ENCODE measurements at places on chromosomes 6 and 20.

- DNase-seq, result peak; percentile 41
Measured at GRCh38 chr6:77178821-77179220, 284.5 kb downstream of the HTR1B start.

GRCh38 chr6:147212622-147213021 is 8.4 kb downstream of the STXBP5 start:
- DNase-seq, result no peak

GRCh38 chr6:31270788-31271640 is 878 bp downstream of the HLA-C start:
- DNase-seq, result no peak

GRCh38 chr6:148239801-148240460 is 102.7 kb upstream of the SASH1 start:
- DNase-seq, result no peak

- no peak for DNase-seq
Measured at GRCh38 chr20:13991311-13991710, 897 bp upstream of the SEL1L2 start.

DNA sequence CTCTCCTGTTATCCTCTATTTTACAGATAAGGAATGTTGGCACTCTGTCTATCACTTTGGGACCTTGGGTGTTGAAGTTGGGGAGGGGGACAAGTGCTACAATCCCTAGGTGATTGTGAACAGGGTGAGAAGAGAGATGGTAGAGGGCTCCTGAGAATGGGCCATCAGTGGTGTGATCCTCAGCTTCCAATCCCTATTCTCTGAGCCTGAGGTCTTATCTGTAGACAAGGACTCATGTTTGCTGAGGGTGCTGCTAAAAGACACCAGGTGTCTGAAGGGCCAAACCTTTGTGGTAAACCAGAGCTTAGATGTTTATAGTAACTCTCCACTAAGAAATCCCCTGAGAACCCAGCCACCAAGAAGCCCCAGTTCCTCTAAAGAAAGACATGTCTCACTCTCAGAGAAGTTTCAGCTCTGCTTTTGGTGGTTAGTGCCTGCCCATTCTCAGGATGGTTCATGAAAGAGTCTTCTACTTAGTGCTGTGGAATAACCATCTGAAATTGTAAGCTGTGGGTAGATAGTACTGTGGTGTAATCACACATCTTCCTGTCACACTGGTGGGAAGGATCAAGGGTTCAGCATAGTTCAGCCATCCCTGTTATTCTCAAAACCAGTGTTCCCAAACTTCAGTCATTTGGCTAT is 58.2 kb upstream of the IL20RA start:
- no peak for DNase-seq

DNA sequence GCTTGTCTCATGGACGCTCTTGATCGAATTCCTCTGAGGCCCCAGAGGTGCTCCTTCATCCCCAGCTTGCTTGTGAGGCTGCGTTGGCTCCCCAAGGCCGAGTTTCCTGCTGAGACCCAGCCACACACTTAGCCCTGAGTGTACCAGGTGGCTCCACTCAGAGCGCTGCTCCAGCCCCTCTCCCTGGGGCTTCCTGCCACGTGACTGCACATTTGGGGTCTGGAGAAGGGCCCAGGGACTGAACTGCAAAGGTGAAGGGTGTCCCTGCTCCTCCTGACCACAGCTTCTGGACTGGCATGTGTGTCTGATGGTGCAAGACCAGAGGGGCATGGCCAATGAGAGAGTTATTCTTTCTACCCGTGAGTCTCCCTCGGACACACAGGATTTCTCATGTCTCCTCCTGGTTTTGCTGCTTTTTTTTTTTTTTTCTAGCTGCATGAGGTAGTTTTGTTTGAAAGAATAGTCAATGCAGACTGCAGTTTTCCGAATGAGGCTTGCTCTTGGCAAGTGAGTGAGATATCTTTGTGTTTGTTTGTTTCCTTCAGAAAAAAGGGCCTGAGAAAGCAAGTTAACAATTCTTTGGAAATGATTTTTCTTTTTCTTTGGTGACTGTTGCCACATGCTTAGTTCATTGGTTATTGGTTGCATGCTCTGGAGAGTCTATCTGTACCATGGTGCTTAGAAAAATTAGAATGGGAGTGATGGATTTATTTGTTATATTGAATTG is 3.1 kb upstream of the ZNF831 start:
- no peak for DNase-seq

GRCh38 chr6:24918641-24919055 is 17.1 kb downstream of the RIPOR2 start:
- no peak for DNase-seq

GRCh38 chr6:9527679-9528286 is 887.1 kb downstream of the TFAP2A start:
- DNase-seq, result no peak

- no peak for DNase-seq
Measured at GRCh38 chr6:63521475-63522210, 50.6 kb upstream of the LOC128125822 start.

DNA sequence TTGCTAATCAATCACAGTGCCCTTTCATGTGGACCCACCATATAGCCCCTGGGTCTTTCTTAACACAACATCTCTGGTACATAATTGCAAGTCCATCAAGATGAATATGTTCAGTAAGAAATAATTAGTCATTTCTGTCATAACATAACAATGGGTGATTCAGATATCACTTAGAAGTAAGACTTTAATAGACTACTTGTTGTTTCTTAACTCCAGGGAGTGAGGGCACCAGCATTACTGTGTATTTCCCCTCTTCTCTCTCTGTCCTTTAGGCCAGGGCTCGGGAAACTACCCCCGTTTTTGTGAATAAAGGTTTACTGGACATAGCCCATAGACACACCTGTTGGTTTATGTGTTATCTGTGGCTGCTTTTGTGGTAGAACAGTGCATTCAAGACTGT is 123.5 kb downstream of the SLC24A3 start:
- DNase-seq, result no peak

DNA sequence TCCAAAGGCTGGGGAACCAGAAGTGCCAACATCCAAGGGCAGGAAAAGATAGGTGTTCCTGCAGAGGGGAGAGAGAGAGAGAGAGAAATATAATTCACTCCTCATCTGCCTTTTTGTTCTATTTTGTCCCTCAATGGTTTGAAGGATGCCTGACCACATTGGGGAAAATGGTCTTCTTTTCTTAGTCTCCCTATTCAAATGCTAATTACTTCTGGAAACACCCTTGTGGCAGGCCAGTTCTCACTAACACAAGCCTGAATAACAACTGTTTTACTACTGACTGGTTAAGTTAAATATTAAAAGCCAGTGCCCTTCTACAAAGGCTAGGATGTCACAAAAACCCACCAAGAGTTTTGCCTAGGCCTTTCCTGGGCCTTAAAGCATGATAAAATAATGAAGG is 425.4 kb upstream of the HTR1E start:
- no peak for DNase-seq

DNA sequence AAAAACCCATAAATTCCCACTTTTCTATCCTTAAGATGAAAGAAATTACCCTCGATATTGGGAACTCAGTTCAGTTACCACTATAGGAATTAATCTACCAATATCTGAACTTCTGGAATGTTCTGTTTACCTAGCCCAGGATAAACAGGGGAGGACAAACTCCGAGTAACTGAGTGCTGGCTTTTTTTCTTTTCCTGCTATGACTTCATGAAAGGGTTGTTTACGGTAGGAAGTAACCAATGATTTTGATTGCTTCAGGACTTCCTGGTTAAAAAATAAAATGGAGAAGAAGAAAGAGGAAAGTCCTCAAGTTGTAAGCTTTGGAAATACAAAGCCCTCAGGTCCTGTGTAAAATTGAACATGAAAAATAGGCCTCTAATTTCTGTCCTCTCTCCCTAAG is 167.7 kb downstream of the ZNF217 start:
- no peak for DNase-seq

GRCh38 chr20:19304389-19304788 is 91.9 kb downstream of the SLC24A3 start:
- DNase-seq, result no peak

DNA sequence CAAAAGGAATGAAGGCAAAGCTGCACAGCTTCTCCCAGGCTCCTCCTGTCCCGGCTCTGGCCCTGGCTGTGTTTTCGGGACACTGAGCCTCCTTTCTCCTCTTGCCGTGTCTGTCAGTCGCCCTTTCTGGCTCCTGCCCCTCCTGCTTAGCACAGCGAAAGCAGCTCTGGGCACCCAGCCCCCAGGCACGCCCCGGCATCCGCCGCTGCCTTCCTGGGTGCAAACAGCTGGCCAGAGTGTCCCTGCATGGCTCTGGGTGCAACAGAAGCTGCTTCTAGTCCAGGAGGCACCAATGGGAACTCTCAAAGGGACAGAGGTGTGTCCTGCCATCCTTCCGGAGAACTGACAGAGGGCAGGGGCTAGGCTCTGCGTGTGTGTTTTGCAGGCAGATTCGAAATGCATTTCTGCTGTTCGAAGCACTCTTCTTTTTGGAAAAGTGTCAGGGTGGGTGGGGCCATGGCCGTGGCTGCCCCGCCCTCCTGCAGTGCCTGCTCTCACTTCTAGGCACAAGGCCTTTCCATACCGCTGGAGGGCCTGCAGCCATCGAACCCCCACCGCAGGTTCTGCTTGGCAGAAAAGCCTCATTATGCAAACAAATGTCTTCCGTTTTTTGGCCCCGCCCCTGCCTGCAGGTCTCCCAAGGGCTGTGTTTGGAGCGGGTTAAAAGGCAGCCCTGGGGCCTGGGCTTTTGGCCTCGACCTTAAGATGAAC is 15.5 kb downstream of the COL9A3 start:
- no peak for DNase-seq

DNA sequence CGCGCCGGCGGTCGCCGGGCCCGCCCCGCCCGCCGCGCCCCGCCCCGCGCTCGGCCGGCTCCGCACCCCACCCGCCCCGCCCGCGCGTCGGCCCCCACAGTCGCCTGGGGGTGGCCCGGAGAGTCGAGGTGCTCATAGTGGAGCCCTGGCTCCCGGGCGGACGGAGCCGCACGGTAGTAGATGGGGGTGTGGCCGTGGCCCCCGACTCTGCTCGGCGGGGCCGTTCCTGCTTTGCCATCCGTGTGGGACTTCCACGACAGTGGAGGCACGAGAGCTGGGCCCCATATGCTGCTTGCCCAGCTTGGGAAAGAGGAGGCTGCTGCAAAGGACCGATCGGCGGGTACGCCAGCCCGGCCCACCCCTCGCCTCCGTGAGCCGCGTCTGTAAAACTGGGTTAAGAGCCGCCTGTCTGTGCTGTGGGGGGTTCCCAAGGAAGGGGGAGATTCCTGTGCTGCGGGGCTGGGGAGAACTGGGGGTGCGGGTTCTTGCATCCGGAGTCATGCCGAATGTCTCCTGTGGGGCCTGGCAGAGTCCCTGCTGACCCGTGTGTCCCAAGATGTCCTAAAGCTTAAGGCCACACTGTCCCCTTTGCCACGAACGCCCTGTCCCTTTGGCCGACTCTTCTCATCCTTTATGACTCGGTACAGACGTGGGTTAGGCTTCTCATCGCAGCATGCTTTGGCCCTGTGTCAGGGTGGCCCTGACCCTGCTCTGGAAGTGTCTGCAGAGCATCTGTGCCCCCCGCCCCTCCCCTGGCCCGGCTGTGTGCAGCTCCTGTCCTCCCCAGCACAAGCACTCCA is at the start of gene OPRL1:
TSS of gene OPRL1 (plus strand) at position 70 of the 800 bp plus-strand sequence. CDS start 12,639 bp downstream, outside the sequence.
- DNase-seq, result no peak

GRCh38 chr20:4667836-4668235 is 53.9 kb upstream of the PRND start:
- no peak for DNase-seq

DNA sequence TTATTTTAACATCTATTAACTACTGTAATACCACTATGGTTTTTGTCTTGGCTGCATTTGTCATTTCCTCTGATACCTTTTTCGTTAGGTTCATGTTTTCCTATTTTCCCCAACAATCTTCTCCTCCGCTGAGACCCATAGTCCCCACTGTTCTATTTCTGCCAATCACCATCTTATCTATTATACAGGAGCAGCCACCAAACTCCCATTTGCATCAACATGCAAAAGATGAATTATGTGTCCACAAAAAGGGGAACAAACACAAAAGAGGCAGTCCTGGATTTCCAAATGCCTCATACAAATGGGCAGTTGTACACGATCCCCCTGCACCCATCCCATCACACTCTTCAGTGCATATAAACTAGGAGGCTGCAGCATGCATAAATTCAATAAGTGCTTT is 121.7 kb upstream of the MYLIP start:
- DNase-seq, result no peak

DNA sequence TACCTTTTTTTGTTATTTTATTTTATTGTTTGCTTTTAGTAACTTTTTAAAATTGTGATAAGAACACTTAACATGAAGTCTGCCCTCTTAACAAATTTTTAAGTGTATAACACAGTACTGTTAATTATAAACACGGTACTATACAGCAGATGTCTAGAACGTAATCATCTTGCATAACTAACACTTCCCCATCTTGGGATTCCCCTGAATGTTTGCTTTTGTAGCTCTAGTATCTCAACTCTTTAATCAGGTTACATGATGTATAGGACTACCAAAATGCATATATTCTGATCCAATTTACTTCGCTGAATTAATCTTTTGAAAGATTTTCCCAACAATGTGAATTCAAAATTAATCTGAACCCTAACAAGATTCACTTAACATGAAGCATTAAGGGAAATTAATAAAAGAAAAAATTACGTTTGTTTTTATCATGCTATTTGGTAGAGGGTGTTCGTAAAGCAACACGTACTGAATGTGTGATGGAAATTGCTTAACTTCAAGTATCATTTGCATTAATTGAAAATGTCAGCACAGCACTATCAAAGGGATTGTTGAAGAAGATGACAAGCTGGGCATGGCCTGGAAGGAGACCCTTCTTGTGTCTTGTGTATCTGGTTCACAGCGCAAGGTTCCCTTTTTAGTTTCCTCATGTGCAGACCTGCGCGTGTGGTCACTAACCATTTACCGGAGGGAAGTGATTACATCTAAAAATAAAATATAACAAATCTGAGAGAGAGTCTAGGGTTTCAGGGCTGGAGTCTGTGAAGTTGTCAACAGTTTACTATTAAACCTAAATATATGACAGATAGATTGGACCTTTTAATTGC is 15.2 kb downstream of the COL19A1 start:
- DNase-seq, result no peak

GRCh38 chr20:23446505-23446904 is 6.2 kb downstream of the CST11 start:
- DNase-seq, result peak; percentile 51

DNA sequence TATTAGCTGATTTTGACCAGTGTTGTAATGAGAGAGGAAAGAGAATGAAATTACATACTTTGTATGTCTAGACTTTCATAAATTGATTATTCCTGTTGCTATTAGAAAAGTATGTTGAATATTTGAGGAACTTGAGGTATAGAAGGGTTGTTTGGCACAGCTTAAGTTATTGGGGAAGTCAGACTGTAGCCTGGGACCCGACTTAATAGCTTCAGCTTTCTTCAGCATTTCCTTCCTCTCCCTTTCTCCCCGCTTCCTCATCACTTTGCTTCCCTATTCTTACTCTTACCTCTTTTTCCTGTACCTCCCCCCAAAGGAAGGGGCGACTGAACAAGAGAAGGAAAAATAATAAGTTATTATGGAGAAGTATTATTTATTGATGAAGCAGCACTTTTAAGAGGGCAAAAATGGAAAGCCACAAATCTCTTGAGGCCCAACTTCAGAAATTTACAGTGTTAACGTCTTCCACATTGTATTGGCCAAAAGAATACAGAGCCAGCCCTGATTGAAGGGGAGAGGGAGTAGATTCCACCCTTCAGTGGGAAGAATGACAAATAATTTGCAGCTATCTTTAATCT is 7.4 kb downstream of the SENP6 start:
- no peak for DNase-seq

GRCh38 chr6:22884456-22884855 is 315.1 kb downstream of the HDGFL1 start:
- DNase-seq, result no peak
